Activated CD8-positive, alpha-beta T cell treated with anti-CD3 and anti-CD28 coated beads for 36 hours (primary cell): ENCODE measurements at places on chromosomes 5 and 9.

- peak; percentile 45 for DNase-seq
- peaks cover 22% of the 10 kb centered on the region for H3K36me3 ChIP-seq
- peak overlapping the region; percentile 91 for H3K4me3 ChIP-seq
- peak overlapping the region; percentile 84 for H3K27ac ChIP-seq
- no peaks in the 10 kb centered on the region for H3K27me3 ChIP-seq
Measured at GRCh38 chr5:10760096-10760920, 726 bp downstream of the DAP start.

DNA sequence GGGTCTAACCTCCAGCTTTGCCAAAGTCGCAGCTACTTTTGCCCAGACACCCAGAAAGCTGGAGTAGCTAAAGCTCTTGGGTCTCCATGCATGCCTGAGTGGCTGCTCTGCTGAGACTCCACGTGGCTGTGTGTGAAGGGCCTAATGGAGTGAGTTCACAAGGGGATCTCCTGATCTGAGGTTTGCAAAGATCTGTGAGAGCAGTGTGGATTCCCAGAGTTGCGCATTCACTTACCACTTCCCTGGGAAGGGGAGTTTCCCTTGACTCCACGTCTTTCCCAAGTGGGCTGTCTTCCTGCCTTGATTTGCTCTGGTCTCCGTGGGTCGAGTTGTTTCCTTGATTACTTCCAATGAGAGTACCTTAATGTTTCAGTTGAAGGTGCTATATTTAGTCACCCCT lies 17.6 kb upstream of the CDKN2B start:
- H3K4me1 ChIP-seq = no peaks in the 10 kb centered on the region
- H3K36me3 ChIP-seq = no peaks in the 10 kb centered on the region
- H3K27me3 ChIP-seq = peaks cover 7% of the 10 kb centered on the region
- no peak overlapping the region for H3K4me3 ChIP-seq

DNA sequence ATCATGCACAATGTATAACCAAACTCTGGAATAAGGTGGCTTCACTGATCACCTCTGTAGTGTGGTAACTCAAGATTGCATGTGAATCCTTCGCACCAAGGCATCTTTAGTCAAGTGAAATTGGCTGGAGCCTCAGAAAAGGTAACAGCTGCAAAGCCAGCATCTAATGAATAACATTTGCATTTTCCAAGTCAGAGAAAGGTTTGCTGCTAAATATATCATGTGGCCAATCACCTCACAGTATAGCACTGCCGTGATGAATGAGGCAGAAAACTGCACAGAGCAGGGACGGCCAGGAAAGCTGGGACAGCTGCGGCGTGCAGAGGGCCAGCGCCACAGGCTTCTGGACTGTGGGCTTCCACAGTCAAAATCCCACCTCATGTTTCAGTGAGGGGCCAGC lies 18.5 kb downstream of the MRPS27 start:
- no peak overlapping the region for H3K4me3 ChIP-seq
- H3K27ac ChIP-seq = no peak overlapping the region
- no peaks in the 10 kb centered on the region for H3K27me3 ChIP-seq
- peaks cover 42% of the 10 kb centered on the region for H3K36me3 ChIP-seq
- no peak for DNase-seq

DNA sequence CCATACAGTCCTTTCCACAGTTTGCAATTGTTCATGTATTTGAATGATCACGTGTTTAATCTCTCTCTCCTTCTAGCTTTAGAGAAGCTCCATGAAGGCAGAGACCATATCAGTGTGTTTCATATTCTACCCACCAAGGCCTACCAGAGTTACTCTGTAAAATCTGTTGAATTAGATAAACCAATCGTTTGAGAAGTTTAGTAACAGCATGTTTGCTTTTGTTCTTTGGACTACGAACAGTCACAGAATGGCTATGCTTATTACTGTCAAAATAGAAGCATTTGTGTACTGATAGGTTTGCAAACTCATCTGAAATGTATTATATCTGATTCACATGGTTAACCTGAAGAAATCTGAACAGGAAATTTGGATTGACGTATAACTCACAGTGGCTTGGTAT lies 93.8 kb downstream of the ITGA1 start:
- no peak overlapping the region for H3K27ac ChIP-seq
- no peaks in the 10 kb centered on the region for H3K4me1 ChIP-seq
- no peak overlapping the region for H3K4me3 ChIP-seq
- no peaks in the 10 kb centered on the region for H3K36me3 ChIP-seq
- DNase-seq = no peak
- H3K27me3 ChIP-seq = no peaks in the 10 kb centered on the region

DNA sequence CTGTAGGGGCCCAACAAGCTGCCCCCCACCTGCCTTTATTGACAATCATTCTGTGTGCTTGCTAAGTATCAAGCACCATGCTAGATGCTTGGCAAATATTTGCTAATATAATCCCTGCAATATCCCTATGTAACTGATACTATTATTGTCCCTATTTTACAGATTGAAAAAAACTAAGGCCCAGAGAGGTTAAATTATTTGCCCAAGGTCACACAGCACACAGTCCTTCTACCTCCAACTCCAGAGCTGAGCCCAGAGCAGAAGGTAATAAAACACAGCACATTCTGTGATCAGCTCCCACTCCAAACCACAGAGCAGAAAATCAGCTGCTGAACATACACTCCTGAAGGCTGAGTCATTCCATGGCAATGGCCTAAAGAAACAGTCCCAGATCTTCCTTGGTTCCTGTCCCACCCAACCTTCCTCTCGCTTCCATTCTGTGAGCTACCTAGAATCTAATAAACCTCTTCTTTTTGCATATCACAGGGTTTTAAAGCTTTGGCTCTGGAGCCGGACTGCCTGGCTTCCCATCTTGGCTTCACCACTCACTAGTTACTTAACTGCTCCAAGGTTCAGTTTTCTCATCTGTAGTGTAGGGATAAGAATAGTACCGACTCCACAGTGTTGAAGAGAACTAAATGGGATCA lies 66.7 kb upstream of the ADRA1B start:
- no peak for DNase-seq
- no peak overlapping the region for H3K4me3 ChIP-seq
- H3K4me1 ChIP-seq = no peaks in the 10 kb centered on the region
- peaks cover 5% of the 10 kb centered on the region for H3K27me3 ChIP-seq
- H3K36me3 ChIP-seq = no peaks in the 10 kb centered on the region

DNA sequence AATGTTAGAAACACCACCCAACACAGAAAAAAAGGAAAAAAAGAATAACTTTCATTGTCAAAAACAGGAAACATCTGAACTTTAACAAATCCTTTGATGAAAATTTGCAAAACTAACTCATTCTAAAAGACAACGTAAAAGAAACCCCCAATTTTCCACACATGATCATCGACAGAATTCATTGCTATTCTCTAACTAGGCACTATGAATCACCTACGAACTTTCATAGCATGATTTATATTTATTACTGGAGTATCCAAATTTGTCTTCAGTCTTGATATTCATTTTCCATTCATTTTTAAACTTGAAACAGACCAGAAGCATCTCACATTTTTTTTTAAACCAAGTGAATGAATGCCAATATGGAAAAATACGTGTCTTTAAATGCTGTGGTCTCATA lies 514.6 kb downstream of the TLE4 start:
- peaks cover 16% of the 10 kb centered on the region for H3K4me1 ChIP-seq
- H3K36me3 ChIP-seq = no peaks in the 10 kb centered on the region
- DNase-seq = no peak
- H3K27me3 ChIP-seq = no peaks in the 10 kb centered on the region

GRCh38 chr9:115141612-115142011 lies 23.7 kb upstream of the TNC start:
- H3K4me1 ChIP-seq = peaks cover 4% of the 10 kb centered on the region
- peaks cover 31% of the 10 kb centered on the region for H3K27me3 ChIP-seq
- DNase-seq = no peak
- no peak overlapping the region for H3K4me3 ChIP-seq
- H3K27ac ChIP-seq = no peak overlapping the region
- H3K36me3 ChIP-seq = no peaks in the 10 kb centered on the region

GRCh38 chr5:106739127-106739526 lies 931.6 kb downstream of the EFNA5 start:
- no peaks in the 10 kb centered on the region for H3K27me3 ChIP-seq
- no peak for DNase-seq
- no peak overlapping the region for H3K4me3 ChIP-seq
- H3K36me3 ChIP-seq = no peaks in the 10 kb centered on the region
- no peaks in the 10 kb centered on the region for H3K4me1 ChIP-seq

DNA sequence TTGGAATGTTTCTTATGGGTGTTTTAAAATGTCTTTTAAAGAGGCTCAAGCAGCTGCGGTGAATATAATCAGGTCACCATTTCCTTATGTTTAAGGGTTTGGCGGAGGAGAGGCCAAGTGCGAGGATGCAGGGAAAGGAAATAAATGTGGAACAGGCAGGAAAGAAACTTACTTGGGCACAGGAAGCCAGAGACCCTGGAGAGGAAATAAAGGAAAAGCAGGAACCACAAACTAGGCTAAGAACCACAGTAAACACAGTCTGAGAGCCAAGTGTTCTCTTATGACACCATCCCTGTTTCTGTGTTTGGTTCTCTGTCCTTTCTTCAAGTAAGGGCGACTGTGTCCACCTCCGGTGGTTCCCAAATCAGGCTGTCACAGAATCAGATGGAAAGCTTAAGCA lies 166.5 kb downstream of the C9orf152 start:
- no peak overlapping the region for H3K27ac ChIP-seq
- H3K27me3 ChIP-seq = no peaks in the 10 kb centered on the region
- no peaks in the 10 kb centered on the region for H3K36me3 ChIP-seq
- H3K4me3 ChIP-seq = no peak overlapping the region
- no peak for DNase-seq

- no peak overlapping the region for H3K4me3 ChIP-seq
- no peak for DNase-seq
- H3K27ac ChIP-seq = no peak overlapping the region
Measured at GRCh38 chr5:22596404-22596970, 256.7 kb downstream of the CDH12 start.

DNA sequence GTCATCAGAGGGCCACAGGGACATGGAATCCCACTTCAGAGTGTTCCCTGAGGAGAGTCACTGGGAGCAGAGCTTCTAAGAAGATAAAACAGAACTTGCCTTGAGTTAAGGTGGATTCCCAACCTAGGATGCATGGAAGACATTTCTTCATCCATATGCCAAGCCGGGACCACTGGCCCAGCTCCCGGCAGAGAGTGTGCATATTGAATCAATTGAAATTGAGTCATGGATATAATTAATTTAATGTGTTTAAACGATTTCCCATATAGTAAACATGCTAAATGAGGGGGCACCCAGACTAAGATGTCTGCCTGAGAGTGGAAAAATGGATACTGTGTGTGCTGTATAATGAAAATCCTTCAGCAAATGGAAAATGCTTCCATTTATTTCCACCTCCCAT lies 194.4 kb upstream of the TBC1D2 start:
- no peak overlapping the region for H3K4me3 ChIP-seq
- peaks cover 8% of the 10 kb centered on the region for H3K27me3 ChIP-seq
- no peaks in the 10 kb centered on the region for H3K36me3 ChIP-seq
- H3K4me1 ChIP-seq = no peaks in the 10 kb centered on the region
- no peak for DNase-seq
- no peak overlapping the region for H3K27ac ChIP-seq

- peaks cover 2% of the 10 kb centered on the region for H3K4me1 ChIP-seq
- DNase-seq = no peak
- H3K27ac ChIP-seq = no peak overlapping the region
- no peaks in the 10 kb centered on the region for H3K36me3 ChIP-seq
- H3K4me3 ChIP-seq = no peak overlapping the region
- H3K27me3 ChIP-seq = peaks cover 2% of the 10 kb centered on the region
Measured at GRCh38 chr5:112555691-112556090, 136.6 kb upstream of the EPB41L4A start.

GRCh38 chr9:98584059-98584458 lies 124.7 kb downstream of the GABBR2 start:
- DNase-seq = peak; percentile 50
- no peaks in the 10 kb centered on the region for H3K36me3 ChIP-seq
- H3K27ac ChIP-seq = no peak overlapping the region

- DNase-seq = no peak
- H3K4me1 ChIP-seq = peaks cover under 1% of the 10 kb centered on the region
- H3K36me3 ChIP-seq = peaks cover 3% of the 10 kb centered on the region
- no peak overlapping the region for H3K27ac ChIP-seq
- no peak overlapping the region for H3K4me3 ChIP-seq
Measured at GRCh38 chr5:154117050-154117449, 73.5 kb upstream of the GALNT10 start.

- no peak overlapping the region for H3K4me3 ChIP-seq
- no peaks in the 10 kb centered on the region for H3K27me3 ChIP-seq
- H3K27ac ChIP-seq = no peak overlapping the region
- peaks cover 5% of the 10 kb centered on the region for H3K36me3 ChIP-seq
Measured at GRCh38 chr9:37328556-37329227, 93.8 kb upstream of the GRHPR start.

- no peaks in the 10 kb centered on the region for H3K36me3 ChIP-seq
- H3K27ac ChIP-seq = no peak overlapping the region
- H3K27me3 ChIP-seq = peaks cover 73% of the 10 kb centered on the region
- H3K4me3 ChIP-seq = peak overlapping the region; percentile 64
- DNase-seq = peak; percentile 7
- H3K4me1 ChIP-seq = peaks cover 14% of the 10 kb centered on the region
Measured at GRCh38 chr5:77629509-77630113, 8.9 kb downstream of the OTP start.

GRCh38 chr5:102796498-102796897 lies 41.4 kb downstream of the PAM start:
- peaks cover 2% of the 10 kb centered on the region for H3K36me3 ChIP-seq
- H3K4me3 ChIP-seq = no peak overlapping the region
- peaks cover 48% of the 10 kb centered on the region for H3K4me1 ChIP-seq
- H3K27ac ChIP-seq = no peak overlapping the region

GRCh38 chr5:22471154-22471553 lies 382.0 kb downstream of the CDH12 start:
- no peaks in the 10 kb centered on the region for H3K36me3 ChIP-seq
- no peak overlapping the region for H3K27ac ChIP-seq
- no peaks in the 10 kb centered on the region for H3K27me3 ChIP-seq
- no peak for DNase-seq

DNA sequence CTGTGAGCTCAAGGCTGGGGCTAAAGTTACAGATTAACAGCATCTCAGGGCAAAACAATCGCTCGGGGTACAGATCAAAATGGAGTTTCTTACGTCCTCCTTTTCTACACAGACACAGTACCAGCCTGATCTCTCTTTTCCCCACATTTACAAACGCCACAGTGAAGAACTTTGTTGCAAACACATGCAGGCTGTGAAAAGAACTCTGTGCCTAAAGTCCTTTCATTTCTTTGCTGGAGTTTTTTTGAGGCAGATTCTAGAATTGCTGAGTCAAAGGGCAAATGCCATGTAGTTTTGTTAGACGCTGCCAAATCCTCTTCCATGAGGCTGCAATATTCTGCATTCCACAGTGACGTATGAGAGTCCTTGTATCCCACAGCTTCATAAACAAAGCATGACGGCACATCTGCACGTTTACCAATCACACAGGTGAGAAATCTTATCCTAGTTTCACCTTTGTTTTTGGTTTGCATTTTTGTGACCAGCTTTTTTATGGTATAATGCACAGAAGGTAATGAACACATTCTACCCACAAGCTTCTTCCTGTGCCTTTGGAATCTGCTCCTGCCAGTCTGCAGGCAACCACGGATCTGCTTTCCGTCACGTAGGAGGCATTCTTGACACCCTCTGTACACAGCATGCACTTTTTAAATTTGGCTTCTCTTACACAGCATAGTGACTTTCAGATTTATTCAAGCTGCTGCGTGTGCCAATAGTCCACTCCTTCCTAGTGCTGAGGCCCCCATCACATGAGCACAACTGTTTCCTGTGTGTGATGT lies 44.6 kb upstream of the LPCAT1 start:
- no peak overlapping the region for H3K27ac ChIP-seq
- H3K27me3 ChIP-seq = no peaks in the 10 kb centered on the region
- peaks cover 19% of the 10 kb centered on the region for H3K36me3 ChIP-seq
- no peak overlapping the region for H3K4me3 ChIP-seq
